ENCODE measurements at places on chromosomes 1 and 21. TPM values are rescaled to one million over a fixed set of nuclear protein-coding genes. Genes with fewer than 3 reads are reported as not detected.

DNA sequence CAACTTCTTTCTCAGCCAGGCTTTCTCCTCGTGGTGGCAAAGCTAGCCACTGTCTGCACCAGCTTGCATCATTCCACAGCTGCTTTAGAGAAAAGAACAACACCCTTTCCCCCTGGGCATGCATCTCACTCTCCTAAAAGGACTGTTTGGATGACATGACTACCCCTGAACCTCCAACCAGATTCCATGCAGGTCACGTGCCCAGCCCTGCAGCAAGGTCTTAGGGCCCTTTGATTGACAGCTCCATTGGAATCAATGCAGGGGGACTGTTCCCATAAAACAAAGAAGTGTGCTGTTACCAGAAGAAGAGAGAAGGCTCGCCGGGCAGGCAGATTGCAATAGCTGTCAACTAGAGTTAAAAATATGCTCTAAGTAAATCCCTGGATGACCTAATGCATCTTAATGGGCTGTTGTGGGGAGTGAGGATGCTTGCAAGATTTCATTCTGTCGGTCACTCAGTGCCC, 24.4 kb downstream of the KCNA2 start:
- no peak for DNase-seq
- H3K36me3 ChIP-seq = no peaks in the 10 kb centered on the region
- no peaks in the 10 kb centered on the region for H3K4me1 ChIP-seq

DNA sequence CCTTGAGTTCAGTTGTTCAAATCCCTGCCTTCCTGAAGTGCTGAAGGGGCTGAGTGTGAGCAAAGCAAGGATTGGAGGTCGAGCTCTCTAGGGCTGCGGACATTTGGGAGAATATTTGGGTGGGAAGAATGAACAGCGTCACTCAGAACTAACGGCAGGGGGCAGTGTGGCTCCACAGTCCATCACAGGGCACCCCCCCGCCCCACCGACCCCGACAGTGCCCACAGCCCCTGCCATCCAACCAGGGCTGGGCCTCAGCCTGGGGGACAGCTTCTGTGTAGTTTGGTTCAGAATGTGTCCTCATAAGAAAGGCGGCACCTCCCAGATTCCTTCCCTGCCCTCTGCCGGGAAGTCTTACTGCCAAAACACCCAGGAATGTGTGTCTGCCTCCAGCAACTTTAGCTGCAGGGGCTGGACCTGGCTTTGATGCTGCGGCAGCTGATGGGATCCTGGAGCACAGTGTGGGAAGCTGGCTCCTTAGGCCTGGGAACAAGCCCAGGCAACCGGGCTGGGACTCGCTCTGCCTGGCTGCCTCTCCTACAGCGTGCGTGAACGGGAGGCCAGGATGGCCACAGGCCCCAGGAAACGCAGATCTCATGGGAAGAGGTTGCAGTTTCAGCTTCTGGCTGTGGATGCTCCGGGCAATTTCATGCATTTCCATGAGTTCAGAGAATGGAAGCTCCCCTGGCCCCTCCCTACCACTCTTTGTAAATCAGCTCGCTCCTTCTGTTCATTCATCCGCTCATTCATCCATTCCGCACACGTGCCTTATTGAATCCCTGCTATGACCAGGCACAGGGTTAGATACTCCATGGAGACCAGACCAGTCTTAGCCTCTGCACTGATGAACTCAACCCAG, 104.9 kb upstream of the TMPRSS2 start:
- peak; percentile 92 for DNase-seq
- H3K4me3 ChIP-seq = no peak overlapping the region
- no peaks in the 10 kb centered on the region for H3K36me3 ChIP-seq
- H3K4me1 ChIP-seq = peaks cover 3% of the 10 kb centered on the region

DNA sequence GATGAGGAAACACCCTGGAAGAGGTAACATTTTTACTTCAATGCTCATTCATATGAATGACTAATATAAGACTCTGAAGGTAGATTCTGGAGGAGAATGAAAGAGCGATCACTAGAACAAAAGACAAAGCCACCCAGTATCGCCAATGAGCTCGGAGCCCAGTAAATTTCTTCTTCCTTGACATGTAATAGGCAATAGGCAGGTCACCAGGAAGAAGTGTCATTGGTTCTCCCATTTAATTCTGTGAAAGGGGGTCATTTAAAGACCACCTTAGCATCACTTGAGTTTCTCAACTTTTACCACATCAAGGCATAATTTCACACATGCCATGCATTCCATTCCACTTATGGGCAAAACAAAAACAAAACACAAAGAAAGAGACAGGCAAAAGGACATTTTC, 7.9 kb downstream of the TNFSF18 start:
- no peak overlapping the region for H3K4me3 ChIP-seq
- no peaks in the 10 kb centered on the region for H3K4me1 ChIP-seq
- no peaks in the 10 kb centered on the region for H3K27me3 ChIP-seq
- H3K27ac ChIP-seq = no peak overlapping the region

DNA sequence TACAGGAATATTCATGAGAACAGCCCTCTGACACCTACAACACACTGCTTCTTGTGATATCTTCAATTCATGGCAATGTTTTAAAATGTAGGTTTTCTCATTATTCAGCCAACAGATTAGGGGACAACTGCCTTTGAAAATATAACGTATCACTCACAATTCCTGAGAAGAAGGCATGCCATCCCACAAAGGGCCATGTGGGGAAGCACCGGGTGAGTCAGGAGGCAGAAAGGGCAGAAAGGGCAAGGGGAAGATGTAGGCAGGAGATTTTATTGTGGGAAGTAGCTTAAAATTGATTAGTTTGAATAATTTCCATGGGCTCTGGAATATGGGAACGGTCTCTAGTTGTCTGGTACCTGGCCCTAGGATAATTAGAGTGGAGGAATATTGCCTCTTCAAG, 165.7 kb downstream of the HHIPL2 start:
- DNase-seq = no peak
- H3K27me3 ChIP-seq = no peaks in the 10 kb centered on the region
- H3K4me1 ChIP-seq = no peaks in the 10 kb centered on the region
- no peak overlapping the region for H3K4me3 ChIP-seq

- DNase-seq = no peak
- H3K27ac ChIP-seq = no peak overlapping the region
- H3K4me3 ChIP-seq = no peak overlapping the region
- no peaks in the 10 kb centered on the region for H3K4me1 ChIP-seq
- H3K36me3 ChIP-seq = no peaks in the 10 kb centered on the region
- H3K27me3 ChIP-seq = no peaks in the 10 kb centered on the region
Observed at GRCh38 chr1:214002060-214002459, 14.3 kb downstream of the PROX1 start.

GRCh38 chr1:30748699-30749401, 8.7 kb downstream of the LAPTM5 start:
- H3K27ac ChIP-seq = no peak overlapping the region
- no peaks in the 10 kb centered on the region for H3K27me3 ChIP-seq
- no peak overlapping the region for H3K4me3 ChIP-seq
- peak; percentile 60 for DNase-seq
- peaks cover 5% of the 10 kb centered on the region for H3K4me1 ChIP-seq

GRCh38 chr1:194466706-194467105, 1280.3 kb upstream of the B3GALT2 start:
- no peaks in the 10 kb centered on the region for H3K4me1 ChIP-seq
- H3K27me3 ChIP-seq = no peaks in the 10 kb centered on the region
- no peak for DNase-seq
- no peak overlapping the region for H3K4me3 ChIP-seq
- no peaks in the 10 kb centered on the region for H3K36me3 ChIP-seq

DNA sequence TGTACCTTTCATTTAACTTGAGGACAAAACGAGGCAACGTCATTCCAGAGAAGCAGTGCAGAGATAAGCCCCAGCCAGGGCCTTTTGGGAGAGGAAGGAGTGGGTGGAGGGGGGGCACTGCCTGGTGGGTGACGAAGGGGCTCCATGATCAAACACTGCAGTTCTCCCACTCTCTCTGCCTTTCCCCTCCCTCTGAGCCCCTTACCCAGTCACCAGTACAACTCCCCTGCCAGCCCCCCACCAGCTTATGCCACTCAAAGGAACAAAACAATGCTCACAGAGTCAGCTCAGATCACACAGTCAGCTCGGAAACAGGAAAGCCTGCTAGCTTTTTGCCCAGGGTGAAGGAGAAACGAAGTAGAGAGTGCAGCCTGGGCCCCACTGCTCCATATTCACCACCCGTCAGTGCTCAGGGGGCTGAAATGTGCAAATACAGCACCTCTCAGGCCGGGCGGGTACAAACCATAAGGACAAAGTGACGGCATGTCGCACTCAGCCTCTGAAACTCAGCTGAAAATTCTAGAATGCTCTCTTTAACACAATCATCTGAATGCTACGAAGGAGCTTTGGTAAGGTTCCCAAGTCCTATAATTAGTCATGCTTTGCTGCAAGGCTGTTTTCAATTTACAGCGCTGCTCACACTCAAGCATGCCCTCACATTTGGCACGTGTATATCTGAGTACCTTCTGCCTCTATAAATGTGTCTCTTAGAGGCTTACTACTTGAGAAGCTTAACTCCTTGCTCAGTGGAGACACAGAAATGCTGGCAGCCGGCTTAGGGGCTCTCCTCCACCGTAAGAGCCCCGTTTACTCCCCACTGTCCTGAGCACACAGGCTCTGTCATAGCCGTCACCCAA, 65.8 kb upstream of the RAB4A start:
- no peaks in the 10 kb centered on the region for H3K27me3 ChIP-seq
- H3K4me1 ChIP-seq = peaks cover 12% of the 10 kb centered on the region
- H3K27ac ChIP-seq = peak overlapping the region; percentile 78
- H3K36me3 ChIP-seq = no peaks in the 10 kb centered on the region
- DNase-seq = no peak

- H3K36me3 ChIP-seq = no peaks in the 10 kb centered on the region
- no peaks in the 10 kb centered on the region for H3K27me3 ChIP-seq
- no peak for DNase-seq
- H3K4me1 ChIP-seq = no peaks in the 10 kb centered on the region
- no peak overlapping the region for H3K27ac ChIP-seq
Observed at GRCh38 chr21:41647806-41648561, 118.9 kb downstream of the RIPK4 start.

DNA sequence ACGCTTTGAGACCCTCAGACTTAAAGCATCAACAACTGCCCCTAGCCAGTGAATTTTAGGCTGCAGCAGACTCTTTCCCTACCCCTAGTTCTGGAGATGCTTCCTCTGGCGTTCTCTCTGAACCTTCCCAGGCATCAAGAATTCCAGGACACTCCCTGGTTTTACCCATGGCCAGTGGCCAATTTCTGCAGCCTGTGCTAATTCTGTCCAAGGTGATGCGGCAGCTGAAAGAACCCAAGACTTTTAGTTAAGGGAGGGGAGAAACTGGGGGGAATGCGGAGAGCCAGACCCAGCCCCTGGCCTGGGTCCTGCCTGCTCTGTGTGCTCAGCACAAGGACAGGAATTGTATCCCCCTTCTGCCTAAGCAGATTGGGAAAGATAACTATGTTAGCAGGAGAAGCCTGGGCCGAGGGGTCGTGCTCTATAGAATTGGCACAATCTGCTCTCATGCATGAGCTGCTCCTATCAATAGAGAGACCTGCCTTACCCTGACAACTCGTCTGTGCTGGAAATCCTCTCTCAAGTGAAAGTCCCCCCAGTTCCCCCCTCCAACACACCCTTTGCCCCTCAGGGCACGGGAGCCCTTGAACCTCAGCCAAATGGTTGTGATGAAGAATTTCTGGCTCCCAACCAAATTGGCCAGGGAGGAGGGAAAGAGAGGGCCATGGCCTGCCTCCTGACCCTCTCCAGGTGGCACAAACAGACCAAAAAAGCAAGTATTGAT, 5.4 kb upstream of the GJA8 start:
- DNase-seq = no peak
- peaks cover under 1% of the 10 kb centered on the region for H3K27me3 ChIP-seq
- H3K36me3 ChIP-seq = no peaks in the 10 kb centered on the region
- H3K4me3 ChIP-seq = no peak overlapping the region
- no peaks in the 10 kb centered on the region for H3K4me1 ChIP-seq

DNA sequence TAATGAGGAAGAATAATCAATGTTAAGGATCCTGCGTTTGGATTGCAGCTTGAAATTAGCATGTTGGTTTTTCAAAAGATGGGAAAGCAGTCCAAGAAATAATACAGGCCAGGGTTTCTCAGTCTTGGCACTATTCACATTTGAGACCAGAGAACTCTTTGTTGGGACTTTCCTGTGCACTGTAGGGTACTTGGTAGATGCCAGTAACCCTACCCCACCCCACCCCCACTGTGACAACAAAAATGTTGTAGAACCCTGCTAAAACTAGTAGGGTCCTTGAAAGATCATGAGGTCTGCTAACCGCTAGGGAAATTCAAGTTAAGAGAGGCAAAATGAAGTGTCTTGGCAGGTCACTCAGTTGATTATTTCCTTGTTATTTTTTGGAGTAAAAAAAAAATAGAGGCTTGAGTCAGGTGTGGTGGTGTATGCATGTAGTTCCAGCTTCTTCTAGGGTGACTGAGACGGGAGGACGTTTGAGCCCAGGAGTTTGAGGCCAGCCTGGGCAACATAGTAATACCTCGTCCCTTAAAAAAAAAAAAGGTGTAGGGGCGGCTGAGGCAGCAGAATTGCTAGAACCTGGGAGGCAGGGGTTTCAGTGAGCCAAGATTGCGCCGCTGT, 53.3 kb downstream of the SPEN start:
- H3K4me1 ChIP-seq = no peaks in the 10 kb centered on the region
- no peak overlapping the region for H3K27ac ChIP-seq
- no peak overlapping the region for H3K4me3 ChIP-seq
- DNase-seq = no peak
- H3K27me3 ChIP-seq = no peaks in the 10 kb centered on the region

- no peak for DNase-seq
- no peaks in the 10 kb centered on the region for H3K4me1 ChIP-seq
- H3K27ac ChIP-seq = no peak overlapping the region
Observed at GRCh38 chr1:204970937-204971336, 72.1 kb upstream of the CNTN2 start.

DNA sequence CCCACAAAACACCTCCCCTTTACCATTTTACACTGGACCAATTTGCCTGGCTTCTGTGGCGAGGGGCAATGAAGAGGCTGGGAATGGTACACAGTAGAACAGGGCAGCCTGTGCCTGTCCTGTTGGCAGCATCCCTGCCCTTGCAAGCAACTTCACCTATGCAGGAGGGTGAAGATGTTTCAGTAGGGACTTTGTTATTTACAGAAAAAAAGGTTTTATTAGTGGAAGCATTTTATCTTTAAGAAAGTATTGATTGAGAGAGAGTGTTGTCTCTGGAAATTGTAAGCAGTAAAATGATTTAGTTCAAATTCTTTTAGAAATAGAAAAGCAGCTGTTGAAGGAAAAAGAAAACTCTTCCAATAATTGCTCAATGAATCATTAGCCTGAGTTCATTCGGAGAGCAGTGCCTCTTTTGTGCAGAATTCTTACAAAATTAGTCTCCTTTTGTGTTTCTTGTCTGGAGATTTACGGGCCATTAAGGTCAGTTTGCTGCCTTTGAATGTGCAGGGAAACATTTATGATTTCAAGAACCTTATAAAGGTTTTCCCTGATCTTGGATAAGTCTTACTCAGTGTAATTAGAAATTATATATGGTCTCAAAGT, 49.1 kb downstream of the HHAT start:
- H3K4me3 ChIP-seq = no peak overlapping the region
- no peaks in the 10 kb centered on the region for H3K4me1 ChIP-seq
- H3K27me3 ChIP-seq = no peaks in the 10 kb centered on the region
- H3K36me3 ChIP-seq = no peaks in the 10 kb centered on the region
- no peak for DNase-seq

IGSF3 gene
- 30.5 TPM for total RNA-seq

DYRK3 gene
- 13.5 TPM for total RNA-seq

SERTAD4 gene
- 1.1 TPM for total RNA-seq

S100B gene
- total RNA-seq = not detected

Measured in endodermal cell (in vitro differentiated cells).